ENCODE measurements at places on chromosomes 11 and 22.

DNA sequence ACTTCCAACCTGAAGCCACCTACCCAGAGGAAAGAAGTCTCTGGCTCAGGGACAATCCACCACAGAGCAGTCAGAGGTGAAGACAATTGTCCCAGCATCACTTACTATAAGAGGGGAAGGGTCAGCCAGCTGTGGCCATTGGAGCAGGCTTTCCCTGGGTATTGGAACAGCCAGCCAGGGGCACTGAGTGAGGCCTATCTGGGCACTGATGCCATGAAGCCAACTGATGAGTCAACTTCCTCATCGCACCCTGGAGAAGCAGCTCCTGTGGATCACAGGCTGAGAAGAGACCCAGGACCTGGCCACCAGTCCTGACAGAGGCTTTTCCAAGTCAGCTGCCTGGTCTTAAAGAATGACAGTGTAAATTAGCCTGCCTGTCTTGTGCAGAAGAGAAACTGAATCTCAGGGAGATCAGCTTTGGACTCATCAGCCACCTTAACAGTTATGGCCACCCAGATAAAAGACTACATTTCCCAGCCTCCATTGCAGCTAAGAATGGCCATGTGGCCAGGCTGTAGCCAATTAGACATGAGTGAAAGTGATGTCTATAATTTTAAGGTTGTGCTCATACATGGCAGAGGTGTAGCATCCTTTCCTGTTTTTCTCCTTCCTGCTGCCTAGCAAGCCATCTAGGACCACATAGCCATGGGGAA lies 19.0 kb downstream of the CHST1 start:
- DNase-seq: no peak

DNA sequence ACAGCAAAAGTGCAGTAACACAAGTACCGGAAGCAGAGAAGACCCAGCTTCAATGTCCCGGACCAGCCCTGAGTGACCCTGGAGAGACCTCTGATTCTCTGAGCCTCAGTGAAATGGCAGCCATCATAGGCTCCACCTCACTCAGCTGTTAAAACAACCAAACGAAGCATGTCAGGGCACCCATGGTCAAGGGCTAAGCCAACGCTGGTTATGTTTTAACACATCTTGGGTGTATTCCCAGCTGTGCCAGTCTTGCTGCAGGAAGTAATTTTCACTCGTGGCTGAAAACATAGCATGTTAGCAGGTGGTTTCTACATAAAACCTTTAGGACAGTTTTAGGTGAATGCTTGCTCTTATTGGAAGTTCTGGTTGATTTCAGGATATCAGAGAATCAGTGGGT lies 30.9 kb downstream of the LMO2 start:
- DNase-seq: no peak

DNA sequence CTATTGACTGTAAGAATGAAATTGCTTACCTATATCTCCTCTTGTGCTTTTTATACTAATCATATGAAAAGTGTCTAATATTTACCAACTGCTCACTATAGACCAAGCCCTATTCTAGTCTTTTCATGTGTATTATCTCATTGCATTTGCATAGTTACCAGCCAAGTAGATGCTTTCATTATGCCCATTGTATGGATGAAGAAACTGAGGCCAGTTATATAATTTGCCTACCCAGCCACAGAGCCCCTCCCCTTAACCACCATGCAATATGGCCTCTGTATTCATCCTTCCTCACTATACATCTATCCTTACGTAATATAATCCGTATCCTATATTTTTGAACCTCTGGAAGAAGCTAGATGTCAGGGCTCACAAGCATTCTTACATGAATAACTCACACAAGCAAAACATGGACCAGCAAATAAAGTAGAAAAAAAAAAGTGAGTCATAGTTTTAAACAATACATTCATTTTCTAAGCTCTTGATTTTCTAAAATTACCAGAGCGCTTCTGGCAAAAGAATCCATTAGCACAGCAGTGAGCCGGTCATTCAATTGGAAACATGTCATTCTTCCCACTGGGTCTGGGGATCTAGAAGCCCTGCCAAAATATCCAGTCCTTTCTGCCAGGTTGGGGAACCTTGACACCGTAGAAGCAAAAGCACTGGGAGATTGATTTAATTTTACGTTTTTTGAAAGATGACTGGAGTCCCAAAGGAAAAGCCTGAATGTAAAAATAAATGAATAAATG lies 80.0 kb downstream of the C11orf91 start:
- no peak for DNase-seq

DNA sequence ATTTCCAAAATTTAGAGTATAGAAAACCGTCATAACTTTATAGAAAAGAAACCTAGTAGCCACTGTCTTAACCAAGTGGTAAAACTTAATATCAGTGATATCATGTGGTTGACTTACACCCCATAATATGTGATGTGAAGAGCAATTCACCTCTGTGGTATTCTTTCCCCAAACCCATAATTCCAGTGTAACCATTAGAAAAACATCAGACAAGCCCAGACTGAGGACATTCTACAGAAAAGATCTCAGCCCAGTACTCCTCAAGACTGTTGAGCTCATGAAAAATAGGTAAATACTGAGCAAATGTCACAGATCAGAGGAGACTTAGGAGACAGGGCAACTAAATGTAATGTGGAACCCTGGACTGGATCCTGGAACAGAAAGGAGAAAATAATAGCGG lies 134.6 kb downstream of the PGR start:
- DNase-seq: no peak

DNA sequence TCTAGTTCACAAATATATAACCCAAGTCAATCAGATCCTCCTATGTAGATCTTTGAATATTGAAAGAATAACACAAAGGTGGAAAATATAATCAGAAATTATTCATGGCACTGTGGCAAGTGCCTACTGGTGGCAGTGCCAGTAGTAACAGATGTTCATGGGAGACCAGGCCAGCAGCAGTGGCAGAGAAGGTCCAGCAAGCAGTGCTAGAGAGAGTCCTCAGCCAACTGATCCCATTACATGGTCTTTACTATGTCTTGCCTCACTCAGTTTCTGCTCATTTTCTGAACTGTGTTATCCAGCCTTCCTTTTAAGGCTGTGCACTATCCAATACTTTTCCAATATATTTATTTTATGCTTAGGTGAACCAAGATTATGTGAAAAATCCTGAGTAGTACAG lies 124.9 kb downstream of the MRTFA start:
- DNase-seq: no peak

GRCh38 chr11:92480499-92480898 lies 255.9 kb downstream of the FAT3 start:
- no peak for DNase-seq

- no peak for DNase-seq
Measured at GRCh38 chr11:725624-726202, 19.7 kb downstream of the EPS8L2 start.

GRCh38 chr22:34841331-34841771 lies 224.6 kb upstream of the ISX start:
- no peak for DNase-seq

DNA sequence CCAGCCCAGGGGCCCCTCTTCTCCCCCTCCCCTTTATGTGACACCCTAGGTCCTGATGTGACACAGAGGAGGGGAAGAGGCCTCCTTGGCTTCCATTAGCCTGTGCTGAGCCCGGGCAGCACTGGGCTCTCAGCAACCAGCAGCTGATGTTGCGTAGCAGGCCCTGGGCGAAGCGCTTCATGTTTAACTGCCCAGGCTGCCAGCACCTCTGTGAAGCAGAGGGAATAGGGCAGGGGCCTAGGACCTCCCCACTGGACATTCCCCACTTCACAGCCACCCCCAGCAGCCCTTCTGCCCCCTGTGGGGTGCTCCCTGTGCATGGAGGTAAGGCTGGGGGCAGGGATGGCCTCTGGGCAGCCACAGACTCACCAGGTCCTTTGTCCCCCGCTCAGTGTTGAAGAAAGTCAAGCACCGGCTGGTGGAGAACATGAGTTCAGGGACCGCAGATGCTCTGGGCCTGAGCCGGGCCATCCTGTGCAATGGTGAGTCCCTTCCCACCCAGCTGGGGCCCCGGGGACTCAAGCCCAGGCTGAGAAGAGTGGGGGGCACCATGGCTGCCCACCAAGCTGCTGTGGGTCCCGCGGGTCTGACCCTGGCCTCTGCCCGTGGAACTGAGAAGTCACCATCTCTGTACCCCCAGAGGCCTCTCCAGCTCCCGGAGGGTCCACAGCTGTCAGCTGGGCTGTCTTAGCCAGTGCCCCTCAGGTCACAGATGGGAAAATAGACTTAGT lies 11.6 kb downstream of the PICK1 start:
- no peak for DNase-seq

DNA sequence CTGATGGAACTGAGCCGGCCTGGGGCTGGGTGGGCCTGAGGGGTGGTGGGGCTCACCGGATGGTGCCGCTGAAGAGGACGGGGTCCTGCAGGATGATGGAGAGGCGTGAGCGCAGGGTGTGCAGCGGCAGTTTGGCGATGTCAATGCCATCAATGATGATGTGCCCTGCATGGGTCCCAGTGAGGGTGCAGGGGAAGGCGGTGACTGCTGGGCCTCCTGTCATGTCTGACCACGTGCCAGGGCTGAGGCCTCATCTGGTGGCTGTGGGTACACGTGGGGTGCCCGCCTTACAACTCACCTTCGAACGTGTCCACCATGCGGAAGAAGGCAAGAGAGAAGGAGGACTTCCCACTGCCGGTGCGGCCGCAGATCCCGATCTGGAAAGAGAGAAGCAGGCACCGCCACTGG lies 7.1 kb upstream of the KCNJ11 start:
- DNase-seq: no peak

DNA sequence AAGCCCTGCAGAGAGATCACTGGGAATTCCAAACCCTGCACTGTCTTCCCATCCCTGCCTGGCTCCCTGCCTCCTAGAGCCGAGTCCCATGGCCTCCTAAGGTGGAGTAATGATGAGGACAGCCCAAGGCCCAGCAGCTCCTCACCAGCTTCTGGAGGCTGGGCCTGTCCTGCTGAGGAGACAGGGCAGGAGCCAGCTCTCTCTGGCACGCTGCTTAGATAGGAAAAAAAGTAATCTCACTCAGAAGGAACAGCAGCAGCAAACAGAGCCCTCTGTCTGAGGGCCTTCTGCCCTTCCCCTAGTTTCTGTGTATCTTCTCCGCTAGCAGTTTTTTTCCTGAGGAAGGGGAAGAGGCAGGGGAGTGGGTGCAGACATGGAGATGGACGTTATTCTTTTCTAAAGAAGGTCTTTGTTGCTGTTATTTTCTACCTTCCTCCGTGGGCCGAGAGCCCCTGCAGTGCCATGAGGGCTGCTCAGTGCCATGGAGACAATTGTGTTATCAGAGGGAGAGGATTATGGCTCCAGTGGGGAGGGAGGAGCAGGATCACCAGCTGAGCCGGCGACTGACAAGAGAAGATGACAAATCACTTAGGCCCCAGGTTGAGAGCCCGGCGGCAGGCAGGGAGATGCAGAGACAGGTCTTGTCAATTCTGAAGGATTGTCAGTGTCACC lies 315.3 kb downstream of the BUD13 start:
- DNase-seq: no peak

DNA sequence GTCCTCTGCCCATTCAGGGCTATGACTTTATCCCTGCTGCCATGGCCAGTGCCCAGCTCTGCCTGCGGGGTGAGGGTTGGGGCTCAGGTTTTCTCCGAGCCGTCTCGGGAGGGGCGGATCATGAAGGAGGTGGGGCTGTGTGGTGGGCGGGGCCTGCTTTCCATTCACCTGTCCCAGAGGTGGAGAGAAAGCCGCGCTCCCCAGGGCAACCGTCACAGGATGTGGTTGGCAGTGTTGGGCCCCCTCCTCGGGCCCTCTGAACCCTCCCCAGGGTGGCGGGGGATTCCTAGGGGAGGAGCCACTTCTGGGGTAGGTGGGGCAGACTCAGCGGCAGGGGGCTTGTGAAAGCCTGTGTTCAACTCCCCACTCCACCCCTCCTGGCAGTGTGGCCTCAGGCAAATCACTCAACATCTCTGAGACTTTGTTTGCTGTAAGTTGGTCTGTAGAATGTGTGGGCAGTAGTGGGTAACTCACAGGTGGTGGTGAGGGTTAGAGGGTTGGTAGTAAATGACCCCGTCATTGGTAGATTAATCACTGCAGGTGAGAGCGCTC lies 50.3 kb downstream of the CD6 start:
- peak; percentile 89 for DNase-seq

GRCh38 chr22:30169002-30169401 lies 77.6 kb downstream of the LIF start:
- no peak for DNase-seq

DNA sequence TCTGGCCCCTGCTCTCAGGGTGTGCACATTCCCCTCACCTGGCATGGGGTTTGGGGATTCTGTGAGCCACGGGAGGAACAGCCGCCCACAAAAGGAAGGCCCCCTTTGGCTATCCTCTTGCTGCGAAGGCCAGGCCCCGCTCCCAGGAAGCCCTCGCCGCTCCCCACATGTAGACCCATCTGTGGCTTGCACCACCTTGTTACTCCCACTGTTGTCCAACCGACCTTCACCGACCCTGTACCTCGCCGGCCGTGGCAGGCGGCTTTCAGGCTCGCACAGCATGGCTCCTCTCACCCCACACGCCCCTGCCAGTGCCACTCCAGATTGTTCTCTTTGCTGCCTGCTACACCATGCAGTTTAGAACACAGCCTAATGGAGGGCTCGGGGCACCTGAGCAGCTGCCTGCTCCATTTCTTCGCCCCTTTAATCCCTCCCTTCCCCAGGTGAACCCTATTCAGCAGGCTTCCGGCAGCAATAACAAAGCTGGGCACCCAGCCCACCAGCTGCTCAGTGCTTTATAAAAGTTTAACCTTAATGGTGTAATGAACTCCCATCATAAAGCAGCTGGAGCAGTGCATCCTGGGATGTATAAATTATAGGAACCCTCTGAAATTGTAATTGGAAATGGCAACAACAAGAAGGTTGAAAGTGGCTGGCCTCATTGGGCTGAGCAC lies 10.7 kb downstream of the DAGLA start:
- DNase-seq: no peak

DNA sequence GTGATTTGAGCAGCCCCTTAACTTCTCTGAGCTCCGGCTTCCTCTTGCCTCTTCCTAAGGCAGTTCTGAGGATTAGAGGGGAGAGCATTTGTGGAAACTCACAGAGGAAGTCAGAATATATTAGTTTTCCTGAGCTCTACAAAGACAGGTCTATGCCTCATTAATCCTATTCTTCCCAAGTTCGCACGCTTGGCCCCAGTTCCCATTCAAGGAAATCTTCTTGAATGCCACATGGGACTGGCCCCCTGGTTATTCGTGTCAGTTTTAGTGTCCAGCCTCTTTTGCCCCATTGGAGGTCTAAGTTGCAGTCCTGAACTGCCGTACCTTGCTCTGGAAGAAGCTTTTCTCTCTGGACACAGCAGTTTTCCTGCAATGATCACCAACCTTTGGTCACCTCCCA lies 37.6 kb upstream of the ALX4 start:
- no peak for DNase-seq

- no peak for DNase-seq
Measured at GRCh38 chr11:14245444-14245843, 113.5 kb downstream of the RRAS2 start.

- no peak for DNase-seq
Measured at GRCh38 chr22:45845076-45845487, 131.9 kb downstream of the WNT7B start.

GRCh38 chr11:241634-242033 lies 4.9 kb downstream of the PSMD13 start:
- DNase-seq: no peak

- no peak for DNase-seq
Measured at GRCh38 chr22:24594569-24595120, 1.8 kb upstream of the LRRC75B start.
